Activated CD4-positive, alpha-beta T cell treated with anti-CD3 and anti-CD28 coated beads for 4 hours (primary cell): ENCODE measurements at places on chromosomes 4 and X.
A peak's percentile ranks its signal among the peaks of the same experiment; 100 is the strongest.

DNA sequence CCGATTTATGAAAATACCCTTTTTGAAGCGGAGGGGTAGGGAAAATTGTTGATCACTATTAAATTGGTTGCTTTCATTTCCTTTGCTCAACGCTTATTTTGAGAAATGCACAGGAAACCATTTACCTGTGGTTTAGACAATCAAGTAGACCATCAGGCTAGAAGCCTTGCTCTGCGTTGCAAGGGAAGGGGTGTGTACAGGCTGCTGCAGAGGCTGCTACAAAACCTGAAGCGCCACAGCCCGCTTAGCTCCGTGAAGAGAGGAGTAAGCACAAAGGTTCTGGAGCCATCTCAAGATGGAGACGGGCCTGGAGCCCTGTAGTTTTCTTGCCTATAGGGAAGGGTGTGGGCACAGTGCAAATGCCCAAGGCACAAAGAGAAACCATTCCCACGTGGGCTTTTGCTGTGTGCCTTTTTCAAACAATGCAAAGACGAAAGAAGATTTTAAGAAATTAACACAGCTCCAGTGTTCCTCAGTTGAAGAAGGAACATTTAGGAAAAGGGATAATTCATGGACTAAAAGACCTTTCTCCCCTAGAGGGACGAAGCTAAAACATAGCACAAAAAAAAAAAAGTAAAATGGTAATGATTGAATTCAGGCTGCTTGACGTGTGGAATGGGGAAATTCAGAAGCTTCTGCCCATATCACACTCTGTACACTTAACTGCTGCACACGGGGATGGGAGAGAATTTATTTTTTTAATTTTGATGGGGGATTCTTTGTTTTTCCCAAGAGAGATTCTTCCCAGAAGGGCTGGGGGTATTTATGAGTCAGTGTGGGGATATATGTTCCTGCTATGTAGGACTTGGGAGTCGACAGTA lies 3.5 kb downstream of the TMSB4X start:
- peak; percentile 66 for DNase-seq

GRCh38 chr4:151887031-151887815 lies 126.4 kb upstream of the GATB start:
- no peak for DNase-seq

DNA sequence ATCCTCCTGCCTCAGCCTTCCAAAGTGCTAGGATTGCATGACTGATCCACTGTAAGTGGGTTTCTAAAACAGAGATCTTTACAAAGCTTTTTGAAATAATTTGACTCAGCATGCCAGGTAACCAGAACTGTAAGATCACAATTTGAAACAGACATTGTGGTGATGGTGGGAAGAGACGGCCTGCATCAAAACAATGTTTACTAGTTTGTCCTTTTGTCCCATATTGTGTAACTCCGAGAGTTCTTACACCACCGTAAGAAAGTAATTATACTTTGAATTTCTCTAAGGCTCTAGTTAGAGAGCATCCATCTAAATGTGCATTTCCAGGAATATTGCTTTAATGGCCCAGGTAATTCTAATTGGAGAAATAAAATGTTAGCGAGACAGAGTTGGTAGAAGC lies 594 bp upstream of the ARHGAP24 start:
- DNase-seq = no peak

DNA sequence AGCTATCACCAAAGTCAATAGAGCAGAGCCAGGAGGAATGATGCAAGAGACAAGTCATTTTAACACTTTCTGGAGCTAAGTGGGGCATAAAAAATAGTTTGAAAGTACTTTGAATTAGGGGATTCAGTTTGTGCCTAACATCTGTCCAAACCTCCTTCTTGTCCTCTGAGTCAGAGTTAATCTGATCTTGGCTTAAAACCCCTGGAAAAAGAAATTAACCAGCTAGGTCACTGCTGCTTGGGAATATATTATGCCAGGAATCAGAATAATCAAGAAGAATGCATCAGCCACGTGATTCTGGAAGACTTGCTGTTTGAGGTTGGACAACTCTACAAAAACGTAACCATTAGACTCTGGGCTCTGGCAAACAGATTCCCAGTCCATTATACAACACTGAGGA lies 45.3 kb upstream of the EDA2R start:
- no peak for DNase-seq

- DNase-seq = peak; percentile 72
Measured at GRCh38 chrX:15686818-15687685, 22.4 kb upstream of the CLTRN start.

DNA sequence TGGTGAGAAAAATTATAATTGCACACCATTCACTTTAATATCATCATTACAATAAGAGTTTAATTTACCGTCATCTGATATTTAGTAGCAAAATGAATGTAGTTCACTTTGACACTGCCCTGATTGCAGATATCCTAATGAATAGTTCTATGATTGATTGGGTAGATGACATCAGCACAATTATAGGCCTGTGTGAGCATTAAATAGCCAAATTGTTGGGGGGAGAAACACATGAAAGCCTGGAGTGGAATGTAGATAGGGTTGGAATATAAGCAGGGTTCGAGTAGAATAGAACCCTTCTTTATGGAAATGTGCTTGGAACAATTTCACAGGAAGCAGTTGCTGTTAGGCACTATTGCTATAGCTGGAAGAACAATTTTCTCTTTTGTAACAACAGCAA lies 1526.2 kb downstream of the RPA4 start:
- DNase-seq = no peak

- DNase-seq = no peak
Measured at GRCh38 chr4:14928035-14928434, 74.2 kb upstream of the CPEB2 start.

DNA sequence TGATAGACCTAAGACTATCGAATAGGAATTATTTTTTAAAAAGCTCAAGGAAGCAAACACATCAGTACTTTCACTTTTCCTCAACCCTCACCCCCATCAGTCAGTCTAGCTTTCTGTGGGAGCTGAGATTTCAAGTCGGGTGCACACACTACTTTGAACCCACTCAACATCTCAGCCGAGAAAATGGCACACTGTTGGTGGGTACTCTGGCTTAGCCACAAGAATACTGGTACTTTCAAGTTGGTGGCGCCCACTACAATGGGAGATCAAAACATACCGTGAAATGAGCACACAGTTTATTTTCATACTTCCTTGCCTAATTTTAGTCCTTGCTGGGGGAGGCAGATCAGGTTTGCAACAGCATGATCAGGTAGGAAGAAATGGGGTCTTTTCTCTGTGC lies 10.2 kb downstream of the CD40LG start:
- no peak for DNase-seq

GRCh38 chrX:38220024-38220414 lies 652 bp downstream of the SRPX start:
- peak; percentile 3 for DNase-seq

- DNase-seq = no peak
Measured at GRCh38 chr4:8156617-8157016, 2.0 kb downstream of the ABLIM2 start.

DNA sequence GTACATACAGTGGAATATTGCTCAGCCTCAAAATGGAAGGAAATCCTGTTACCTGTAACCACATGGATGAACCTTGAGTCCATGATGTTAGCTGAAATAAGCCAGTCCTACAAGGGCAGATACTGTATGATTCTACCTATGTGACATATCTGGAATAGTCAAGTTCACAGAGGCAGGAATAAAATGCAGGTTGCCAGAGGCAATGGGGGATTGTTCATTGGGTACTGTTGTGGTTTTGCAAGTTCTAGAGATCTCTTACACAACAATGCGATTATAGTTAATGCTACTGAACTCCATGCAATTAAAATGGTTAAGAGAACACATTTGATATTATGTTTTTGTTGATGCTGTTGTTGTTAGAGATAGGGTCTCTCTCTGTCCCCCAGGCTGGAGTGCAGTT lies 74.6 kb downstream of the SHROOM2 start:
- DNase-seq = no peak
